ENCODE measurements at places on chromosomes 7 and 10.

GRCh38 chr7:38153515-38153914 is 24.5 kb upstream of the STARD3NL start:
- no peak for DNase-seq

- DNase-seq: no peak
These were observed 251.7 kb upstream of the MYO3A start for GRCh38 chr10:25682203-25682851.

- peak; percentile 75 for DNase-seq
These were observed 90.7 kb upstream of the TMEM168 start for GRCh38 chr7:112880818-112881418.

- DNase-seq: no peak
These were observed 61.8 kb upstream of the SP4 start for GRCh38 chr7:21365866-21366624.

GRCh38 chr7:157150882-157151281 is 12.2 kb downstream of the UBE3C start:
- peak; percentile 83 for DNase-seq
